Fibroblast of the aortic adventitia (primary cell): ENCODE measurements at places on chromosomes 6 and 20. TPM values are rescaled to one million over a fixed set of nuclear protein-coding genes. Genes with fewer than 3 reads are reported as not detected.

ZNF334 gene
- 0.63 and 14.0 TPM in 2 replicates for total RNA-seq

WFDC10B gene
- total RNA-seq, result not detected in 2 replicates

SLC17A3 gene
- 1.1 TPM in 1 of 2 replicates, not detected in the other for total RNA-seq

- DNase-seq, result no peak
These were observed 64.4 kb downstream of the SMPDL3A start for GRCh38 chr6:122853259-122853995.

- peak; percentile 19 for DNase-seq
These were observed 345.1 kb upstream of the AGPAT4 start for GRCh38 chr6:161618831-161619454.

- DNase-seq, result no peak
These were observed 26.0 kb downstream of the KCNQ2 start for GRCh38 chr20:63446216-63447024.
